MM.1S (cell line): ENCODE measurements at places on chromosomes 1 and 21.

- no peak for DNase-seq
- peaks cover 1% of the 10 kb centered on the region; the same call in 1 of the 2 replicates for H3K4me1 ChIP-seq
- no peak overlapping the region for H3K27ac ChIP-seq
- no peak overlapping the region for H3K4me3 ChIP-seq
- no peaks in the 10 kb centered on the region for H3K27me3 ChIP-seq
- H3K36me3 ChIP-seq = no peaks in the 10 kb centered on the region
Measured at GRCh38 chr1:198167436-198167934, 10.7 kb downstream of the NEK7 start.

- no peaks in the 10 kb centered on the region for H3K27me3 ChIP-seq
- H3K4me3 ChIP-seq = no peak overlapping the region
- no peak overlapping the region for H3K27ac ChIP-seq
- DNase-seq = no peak
- H3K4me1 ChIP-seq = no peaks in the 10 kb centered on the region
Measured at GRCh38 chr1:228340686-228341449, 65.8 kb downstream of the TRIM11 start.

GRCh38 chr1:85258536-85259117, 835 bp downstream of the C1orf52 start:
- H3K27ac ChIP-seq = no peak overlapping the region
- H3K4me1 ChIP-seq = peaks cover 7% of the 10 kb centered on the region
- peak overlapping the region; percentile 95 for H3K4me3 ChIP-seq
- H3K27me3 ChIP-seq = no peaks in the 10 kb centered on the region

GRCh38 chr1:87394982-87395381, 66.3 kb downstream of the LMO4 start:
- H3K4me1 ChIP-seq = no peaks in the 10 kb centered on the region
- no peak overlapping the region for H3K4me3 ChIP-seq
- H3K36me3 ChIP-seq = no peaks in the 10 kb centered on the region

- H3K4me1 ChIP-seq = no peaks in the 10 kb centered on the region
- DNase-seq = no peak
- H3K36me3 ChIP-seq = no peaks in the 10 kb centered on the region
- no peak overlapping the region for H3K4me3 ChIP-seq
Measured at GRCh38 chr1:231838521-231838920, 211.9 kb downstream of the DISC1 start.

DNA sequence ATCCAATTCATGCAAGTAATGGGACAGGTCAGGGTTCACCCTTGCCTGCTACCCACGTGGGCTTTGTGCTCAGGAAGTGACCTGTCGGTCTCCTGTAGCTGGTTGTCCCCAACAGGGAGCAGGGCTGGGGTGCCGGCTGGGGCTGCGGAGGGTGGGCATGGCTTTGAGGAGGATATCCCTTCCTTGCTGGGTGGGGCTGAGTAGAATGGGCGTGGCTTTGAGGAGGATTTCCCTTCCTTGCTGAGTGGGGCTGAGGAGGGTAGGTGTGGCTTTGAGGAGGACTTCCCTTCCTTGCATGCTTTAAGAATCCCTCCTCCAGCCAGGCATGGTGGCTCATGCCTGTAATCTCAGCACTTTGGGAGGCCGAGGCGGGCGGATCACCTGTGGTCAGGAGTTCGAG, 151.3 kb downstream of the CLIC6 start:
- H3K36me3 ChIP-seq = no peaks in the 10 kb centered on the region
- H3K4me1 ChIP-seq = no peaks in the 10 kb centered on the region
- DNase-seq = no peak
- H3K27me3 ChIP-seq = no peaks in the 10 kb centered on the region

GRCh38 chr1:85259912-85260274, 431 bp upstream of the C1orf52 start:
- no peak overlapping the region for H3K27ac ChIP-seq
- DNase-seq = no peak
- H3K4me3 ChIP-seq = peak overlapping the region; percentile 95
- H3K36me3 ChIP-seq = peaks cover 3% of the 10 kb centered on the region; the same call in 1 of the 2 replicates

DNA sequence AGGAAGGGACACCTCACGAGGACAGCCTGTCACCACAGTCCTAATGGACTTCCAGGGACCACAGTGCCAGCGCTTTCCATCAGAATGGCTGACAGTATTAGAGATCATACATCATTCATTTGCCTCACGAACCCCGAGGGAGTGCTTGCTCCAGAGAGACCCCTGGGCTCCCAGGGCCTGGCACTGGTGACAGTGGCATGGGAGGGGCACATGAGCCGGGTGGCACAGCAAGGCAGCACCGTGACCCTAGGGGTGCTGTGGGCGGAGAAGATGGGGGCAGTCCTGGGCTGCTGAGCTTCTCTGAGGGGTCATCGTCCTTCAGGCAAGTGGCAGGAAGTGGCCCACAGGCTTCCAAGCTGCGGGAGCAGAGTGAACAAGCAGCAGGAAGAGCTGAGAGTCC, 16.4 kb upstream of the TSPEAR start:
- H3K27ac ChIP-seq = no peak overlapping the region
- no peak overlapping the region for H3K4me3 ChIP-seq
- no peaks in the 10 kb centered on the region for H3K36me3 ChIP-seq
- H3K27me3 ChIP-seq = peaks cover 100% of the 10 kb centered on the region
- no peak for DNase-seq
